Stimulated activated CD4-positive, alpha-beta T cell treated with anti-CD3 and anti-CD28 coated beads, Interleukin-1b, Interleukin-23, amount 100 ng/mL, for 1 hour (primary cell): ENCODE measurements at places on chromosomes 16 and 17.

DNA sequence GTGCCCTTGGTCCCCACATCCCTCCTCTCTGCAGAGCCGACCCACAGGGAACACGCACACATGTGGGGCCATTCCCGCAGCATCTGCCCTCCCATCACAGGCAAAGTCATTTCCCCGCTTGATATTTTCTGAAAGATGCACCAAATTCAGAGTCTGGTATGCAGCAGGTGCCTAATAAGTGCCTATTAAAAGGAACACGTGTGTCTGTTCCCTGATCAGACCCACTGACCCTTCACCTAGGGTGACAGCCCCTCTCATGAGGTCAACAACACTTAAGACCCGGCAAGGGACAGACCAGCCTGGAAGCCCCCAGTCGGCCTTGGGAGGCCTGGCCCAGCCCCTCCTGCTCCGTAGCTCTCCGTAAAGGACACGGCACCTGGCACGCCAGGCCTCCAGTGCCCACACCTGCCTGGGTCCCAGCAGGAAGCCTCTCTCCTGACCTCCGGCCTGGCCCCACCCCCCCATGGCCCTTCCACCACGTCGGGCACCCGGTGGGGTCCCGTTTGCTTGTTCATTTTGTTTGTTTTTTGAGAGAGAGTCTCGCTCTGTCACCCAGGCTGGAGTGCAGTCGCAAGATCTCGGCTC is 20.0 kb downstream of the UNKL start:
- no peak for DNase-seq

DNA sequence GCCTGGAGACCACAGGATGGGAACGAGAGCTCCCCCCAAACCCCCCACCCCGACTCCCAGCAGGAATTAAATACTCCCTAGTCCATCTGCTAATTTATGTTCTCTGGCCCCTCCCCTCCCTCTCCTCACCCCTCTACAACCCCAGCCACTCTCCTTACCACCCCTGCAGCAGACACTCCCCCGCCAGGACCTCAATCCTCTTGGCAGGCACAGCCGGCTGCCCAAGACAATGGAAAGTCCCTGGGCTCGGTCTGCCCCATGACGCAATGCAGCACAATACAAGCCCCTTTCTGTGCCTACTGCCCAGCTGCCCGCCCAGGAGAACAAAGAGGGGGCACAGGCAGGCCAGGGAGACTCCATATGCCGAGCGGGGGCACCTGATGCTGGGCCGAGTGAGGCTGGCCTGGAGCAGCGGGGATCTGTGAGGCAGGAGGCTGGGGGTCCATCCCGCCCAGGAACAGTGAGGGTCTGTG is 30.3 kb upstream of the CDC42EP4 start:
- DNase-seq, result no peak

DNA sequence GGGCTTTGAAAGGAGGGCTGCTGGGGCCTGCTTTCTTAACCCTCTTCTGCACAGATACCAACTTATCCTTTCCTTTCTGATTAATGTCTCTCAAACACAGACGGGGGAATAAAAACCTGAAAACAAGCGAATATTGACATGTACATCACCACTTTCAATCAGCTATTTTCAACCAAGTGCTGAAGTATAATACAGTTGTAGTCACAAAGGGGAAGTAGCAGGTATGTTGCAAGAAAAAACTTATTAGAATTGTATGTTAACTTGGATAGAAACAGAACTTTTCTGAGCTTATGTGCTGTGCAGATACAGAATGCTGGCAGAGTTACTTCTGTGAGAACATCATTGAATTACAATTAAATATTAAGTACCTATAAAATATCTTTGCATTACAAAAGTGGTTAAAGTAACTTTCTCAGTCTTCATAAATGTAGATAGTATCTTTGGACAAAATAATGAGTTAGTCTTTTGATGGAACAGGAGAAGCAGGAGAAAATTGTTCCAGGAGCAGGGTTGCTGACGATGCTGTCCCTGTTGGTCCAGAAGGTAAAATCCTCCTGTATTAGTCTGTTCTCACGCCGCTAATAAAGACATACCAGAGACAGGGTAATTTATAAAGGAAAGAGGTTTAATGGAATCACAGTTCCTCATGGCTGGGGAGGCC is 59.5 kb downstream of the RPTOR start:
- DNase-seq, result no peak

GRCh38 chr16:64903770-64904169 is 218.1 kb downstream of the CDH11 start:
- no peak for DNase-seq

DNA sequence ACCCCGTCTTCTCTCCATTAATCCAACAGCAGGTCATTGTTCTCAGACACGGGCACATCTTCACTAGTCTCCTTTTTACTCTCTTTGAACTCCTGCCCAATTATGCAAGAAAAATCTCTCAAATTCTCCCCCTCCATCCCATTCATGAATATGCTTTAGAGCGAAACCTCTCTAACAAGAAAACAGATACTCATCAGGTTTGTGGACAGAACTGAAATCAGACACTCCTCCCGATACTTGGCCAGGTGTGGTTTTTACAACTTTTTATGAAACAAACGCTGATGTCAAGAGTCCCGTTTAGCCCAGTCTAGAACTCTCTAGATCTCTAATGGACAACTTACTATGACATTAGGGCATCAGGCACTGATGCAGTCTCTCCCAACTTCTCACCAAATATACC is 40.9 kb downstream of the PIK3R5 start:
- DNase-seq, result no peak

DNA sequence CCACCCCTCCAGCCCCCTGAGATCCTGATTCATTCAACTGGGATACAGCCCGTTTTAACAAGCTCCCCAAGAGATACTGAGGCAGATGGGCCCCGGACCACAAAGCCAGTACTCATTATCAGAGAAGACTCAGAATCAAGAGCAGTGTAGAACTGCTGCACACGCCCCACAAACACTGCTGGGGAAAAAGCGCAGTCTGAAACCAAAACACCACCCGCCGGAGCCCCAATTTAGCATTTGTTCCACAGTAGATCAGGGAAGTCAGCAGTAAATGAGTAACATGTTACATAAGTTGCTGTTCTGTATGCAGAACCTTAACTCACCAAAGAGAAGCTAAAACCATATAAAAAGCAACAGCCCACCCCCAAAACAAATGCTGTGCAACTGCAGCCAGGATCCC is 123.6 kb downstream of the CDYL2 start:
- no peak for DNase-seq

- no peak for DNase-seq
Observed at GRCh38 chr17:17494499-17494869, 1.7 kb downstream of the RASD1 start.

DNA sequence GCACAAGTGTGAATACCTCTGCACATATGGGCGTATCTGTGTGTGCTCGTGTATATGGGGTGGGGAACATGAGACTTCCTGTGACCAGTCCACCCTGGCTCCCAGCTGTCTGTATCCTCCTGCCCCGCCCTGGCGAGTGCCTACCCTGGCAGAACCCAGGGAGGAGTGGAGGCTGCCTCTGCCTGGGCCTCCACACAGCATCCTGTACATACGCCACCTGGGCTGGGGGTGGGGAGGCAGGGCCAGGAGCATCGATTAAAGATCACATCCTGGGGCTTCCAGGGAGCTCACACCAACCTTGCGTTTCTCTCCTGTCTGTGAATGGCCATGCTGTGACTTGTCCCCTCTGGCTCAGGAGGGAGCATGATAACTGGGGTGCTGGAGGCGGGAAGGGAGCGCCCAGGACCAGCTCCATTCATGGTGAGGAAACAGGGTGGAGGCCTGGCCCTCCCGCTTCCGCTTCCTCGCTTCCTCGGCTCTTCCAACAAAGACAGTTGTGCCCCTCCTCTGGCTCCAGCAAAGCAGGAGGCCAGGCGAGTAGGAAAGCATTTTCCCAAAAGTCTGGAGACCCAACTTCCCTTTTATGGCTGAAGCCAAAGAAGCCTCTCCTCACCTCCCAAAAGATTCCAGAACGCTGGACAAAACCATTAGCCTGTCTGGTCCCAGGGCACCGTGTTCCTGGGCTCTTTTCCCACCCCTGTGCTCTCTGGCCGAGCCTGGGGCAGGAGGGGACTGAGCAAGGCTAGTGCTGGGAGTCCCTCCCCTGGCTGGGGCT is 22.9 kb downstream of the ADAM11 start:
- no peak for DNase-seq

DNA sequence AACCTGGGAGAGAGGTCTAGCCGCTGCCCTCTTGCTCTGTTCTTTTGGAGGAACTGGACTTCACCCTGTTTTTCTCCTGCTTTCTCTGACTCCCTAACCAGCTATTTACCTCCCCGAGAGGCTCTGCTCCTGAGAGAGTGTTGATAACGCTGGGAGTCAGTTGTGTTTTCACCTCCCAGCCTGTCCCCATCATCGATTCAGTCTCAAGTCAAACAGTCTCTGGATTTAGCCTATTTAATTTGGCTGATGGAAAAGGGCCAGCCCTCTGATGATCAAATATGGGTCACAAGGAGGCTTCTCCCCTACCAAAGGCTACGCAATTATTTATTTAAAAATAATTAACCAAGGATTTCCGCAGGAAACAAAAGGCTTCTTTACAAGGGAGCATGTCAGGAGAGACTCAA is 31.8 kb downstream of the HNF1B start:
- no peak for DNase-seq

GRCh38 chr17:41632482-41633105 is 8.2 kb upstream of the KRT17 start:
- no peak for DNase-seq

DNA sequence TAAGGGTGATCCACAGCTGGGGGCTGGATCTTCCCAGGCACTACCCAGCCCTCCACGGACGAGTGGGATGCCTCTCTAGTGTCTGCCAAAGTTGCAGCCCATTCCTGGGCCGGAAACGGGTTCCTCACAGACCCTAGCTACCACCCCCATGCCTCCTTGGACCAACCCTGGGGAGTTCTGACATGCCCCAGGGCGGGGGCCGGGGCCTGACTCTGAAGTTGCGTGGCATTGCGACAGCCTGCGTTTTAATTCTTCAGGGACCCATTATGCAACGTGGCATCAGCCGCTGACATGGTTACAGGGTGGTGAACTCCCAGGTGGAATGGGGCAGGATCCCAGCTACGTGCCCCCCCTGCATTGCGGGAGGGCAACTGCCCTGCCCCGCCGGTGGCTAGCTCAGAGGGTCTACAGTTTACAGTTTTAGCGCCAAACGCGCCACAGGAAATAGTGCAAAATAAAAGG is 2.7 kb downstream of the CBX4 start:
- no peak for DNase-seq
